Foreskin fibroblast (primary cell): ENCODE measurements at places on chromosomes 6 and 20.
A peak's percentile ranks its signal among the peaks of the same experiment; 100 is the strongest.

DNA sequence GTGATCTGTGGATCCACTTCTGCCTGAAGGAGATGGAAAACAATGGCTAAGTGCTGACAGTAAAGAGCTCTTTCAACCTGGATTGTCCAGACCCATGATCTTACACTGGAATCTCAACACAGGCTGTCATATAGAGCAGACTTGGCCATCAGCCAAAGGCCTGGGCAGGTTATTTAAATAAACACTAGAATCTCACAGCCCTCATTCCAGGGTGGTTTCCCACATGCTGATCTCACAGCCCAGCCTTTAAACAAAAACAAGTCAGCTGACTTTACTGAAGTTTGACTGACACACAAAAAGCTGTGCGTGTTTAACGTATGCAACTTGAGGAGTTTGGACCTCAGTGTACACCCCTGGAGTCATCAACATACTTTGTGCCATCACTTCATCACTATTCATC lies 28.4 kb downstream of the SYNDIG1 start:
- no peak for DNase-seq

- no peak for DNase-seq
These were observed 169.1 kb downstream of the BMP7 start for GRCh38 chr20:57097245-57097915.

DNA sequence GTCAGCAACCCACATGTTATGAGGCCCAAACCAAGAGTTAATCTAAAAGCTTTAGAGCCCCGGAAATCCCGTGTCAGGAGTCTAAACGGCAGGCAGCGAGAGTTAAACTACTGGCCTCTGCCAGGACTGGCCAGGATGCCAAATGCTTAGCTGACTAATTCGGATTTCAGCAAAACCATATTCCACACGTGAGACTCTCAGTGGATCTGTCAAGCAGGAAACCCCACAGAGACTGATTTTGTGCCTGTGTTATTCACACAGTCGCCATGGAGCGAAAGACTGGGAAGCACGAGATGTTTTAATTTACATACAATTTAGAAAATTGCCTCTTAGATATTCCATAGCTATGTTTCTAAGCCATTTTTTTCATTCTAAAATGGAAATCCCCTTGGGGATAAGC lies 152.9 kb downstream of the RNASET2 start:
- no peak for DNase-seq

- DNase-seq: no peak
These were observed 8.6 kb upstream of the HIVEP2 start for GRCh38 chr6:142953373-142954273.

DNA sequence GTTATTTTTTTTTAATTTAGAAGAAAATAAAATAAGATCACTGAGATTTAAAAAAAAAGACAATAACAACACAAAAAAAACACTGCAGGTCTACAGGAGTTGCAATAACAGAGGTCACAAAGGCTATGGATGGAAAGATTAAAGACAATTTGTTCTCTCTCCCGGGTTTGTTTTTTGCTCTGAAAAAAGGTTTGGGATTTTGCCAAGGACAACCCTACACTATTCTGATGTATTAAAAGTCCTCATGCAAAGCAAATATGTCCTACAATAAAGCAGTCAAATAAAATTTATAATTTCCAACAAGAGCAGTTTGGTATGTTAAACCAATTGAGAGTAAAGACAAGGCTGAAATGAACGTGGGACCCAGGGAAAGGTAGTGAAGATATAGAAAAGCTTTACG lies 55.6 kb downstream of the PTPRK start:
- no peak for DNase-seq

GRCh38 chr20:18007534-18008292 lies 38.9 kb downstream of the MGME1 start:
- no peak for DNase-seq

GRCh38 chr6:109187399-109188114 lies 92.2 kb downstream of the CEP57L1 start:
- peak; percentile 7 for DNase-seq

- no peak for DNase-seq
These were observed 62.7 kb upstream of the MTRF1L start for GRCh38 chr6:153065222-153065621.

DNA sequence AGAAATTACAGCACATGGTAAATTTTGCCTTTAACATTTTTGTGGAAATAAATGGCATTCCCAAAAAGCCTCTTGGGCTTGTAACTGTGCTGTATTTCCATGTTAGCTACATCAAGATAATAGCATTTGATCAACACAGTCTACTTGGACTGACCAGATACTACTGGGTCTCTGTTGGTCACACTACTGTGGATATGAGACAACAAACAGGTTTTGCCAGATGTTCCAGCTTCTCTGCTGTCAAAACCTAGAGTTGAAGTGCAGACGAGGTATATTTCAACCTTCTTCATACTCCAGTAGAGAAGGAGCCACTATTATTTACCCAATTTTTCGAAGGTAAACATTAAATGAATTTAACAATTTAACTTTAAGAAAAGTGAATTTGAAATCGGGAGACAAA lies 284.7 kb upstream of the CITED2 start:
- DNase-seq: no peak

- peak; percentile 33 for DNase-seq
These were observed 1.2 kb upstream of the TFB1M start for GRCh38 chr6:155315516-155315871.

DNA sequence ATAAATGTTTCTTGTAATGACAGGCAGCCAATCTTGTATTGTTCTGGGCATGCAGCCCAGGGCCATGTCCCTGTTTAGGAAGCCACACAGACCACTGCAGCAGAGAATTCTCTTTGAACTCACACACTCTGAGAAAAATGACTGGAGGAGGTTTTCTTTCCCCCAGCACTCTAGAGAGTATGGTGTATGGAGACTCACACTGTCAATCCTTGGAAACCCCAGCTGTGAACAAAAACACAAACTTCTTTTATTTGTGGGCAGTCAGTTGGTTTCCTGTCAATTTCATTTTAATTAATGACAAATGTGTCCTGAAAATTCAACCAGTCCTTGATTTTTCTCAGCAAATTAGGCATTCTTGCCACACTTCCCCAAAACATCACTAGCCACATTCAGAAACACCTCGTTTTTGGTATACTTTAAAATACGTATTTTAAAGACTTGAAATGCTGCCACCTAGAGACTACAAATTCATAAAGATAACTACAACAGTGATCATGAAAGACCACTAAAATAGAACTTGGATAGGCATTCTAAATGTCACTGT lies 52.9 kb upstream of the UFL1 start:
- no peak for DNase-seq

DNA sequence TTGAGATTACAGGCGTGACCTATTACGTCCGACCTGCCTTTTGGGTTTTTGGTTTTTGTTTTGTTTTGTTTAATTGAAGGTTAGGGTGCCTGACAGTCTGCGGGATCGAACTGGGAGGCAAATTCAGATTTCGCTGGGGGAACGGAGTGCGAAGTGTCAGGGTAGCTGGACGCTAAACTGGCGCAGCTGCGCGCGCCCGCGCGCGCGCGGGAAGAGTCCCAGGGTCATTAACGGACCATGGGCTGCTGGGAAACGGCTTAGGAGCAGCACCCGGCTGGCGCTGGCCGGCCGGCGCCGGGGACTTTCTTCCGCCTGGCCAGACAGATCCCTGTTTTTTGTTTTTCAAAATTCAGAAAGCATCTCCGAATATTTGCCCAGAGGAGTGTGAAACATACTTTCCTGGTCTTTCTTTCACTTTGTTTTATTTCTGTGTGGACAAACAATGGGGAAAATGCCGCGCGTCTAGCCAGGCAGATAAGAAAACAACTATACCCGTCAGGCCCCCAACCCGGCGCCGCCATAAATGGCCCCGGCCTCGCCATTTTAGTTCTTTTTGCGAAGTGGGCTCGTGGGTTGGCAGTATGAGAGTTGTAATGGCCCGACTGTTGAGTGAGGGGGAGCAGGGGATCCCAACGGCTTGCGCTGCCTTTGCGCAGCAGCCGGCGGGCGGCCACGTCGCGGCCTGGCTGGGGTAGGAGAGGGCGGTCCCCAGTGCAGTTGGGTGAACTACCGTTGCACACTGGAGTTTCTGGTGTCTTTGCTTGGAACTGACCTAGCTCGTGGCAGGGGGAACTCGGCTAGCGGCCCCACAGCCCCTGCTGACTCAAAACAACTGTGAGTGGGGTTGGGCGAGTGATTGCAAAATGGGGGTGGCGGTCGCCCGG lies 7.1 kb downstream of the HSPA1B start:
- peak; percentile 89 for DNase-seq

DNA sequence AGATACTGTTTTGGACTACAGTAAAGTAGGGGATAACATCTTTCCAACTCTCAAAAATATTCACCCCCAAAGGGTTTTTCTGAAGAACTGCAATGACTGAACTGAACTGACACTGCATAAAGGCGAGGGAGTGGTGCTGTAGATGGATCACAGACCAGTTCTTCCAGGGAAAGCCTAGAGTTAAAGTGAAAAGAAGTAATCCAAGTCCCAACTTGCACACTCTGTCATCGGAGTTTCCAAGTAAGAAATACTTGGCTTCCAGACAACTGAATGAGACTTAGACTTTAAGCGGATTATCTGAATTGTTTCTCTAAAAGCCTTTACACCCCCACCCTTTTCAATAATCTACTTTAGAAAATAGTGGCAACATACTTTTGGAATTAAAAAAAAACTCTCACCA lies 134.1 kb upstream of the PREP start:
- no peak for DNase-seq

DNA sequence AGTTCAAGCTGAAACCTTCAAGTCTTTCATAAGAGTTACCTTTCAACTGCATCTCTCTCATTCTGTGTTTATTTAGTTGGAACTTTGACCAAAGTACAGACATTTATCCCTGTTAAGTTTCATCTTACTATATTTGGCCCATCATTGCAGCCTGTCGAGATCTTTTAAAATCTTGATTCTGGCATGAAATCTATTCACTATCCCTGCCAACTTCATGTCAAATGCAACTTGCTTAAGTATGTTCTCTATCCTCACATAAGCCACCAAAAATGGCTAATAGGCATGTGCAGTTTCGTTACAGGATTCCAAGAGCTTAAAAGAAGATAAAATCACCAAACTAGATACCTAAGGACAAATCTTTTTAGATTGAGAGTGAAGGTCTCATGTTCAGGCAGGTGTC lies 117.5 kb upstream of the KCNQ5 start:
- no peak for DNase-seq

DNA sequence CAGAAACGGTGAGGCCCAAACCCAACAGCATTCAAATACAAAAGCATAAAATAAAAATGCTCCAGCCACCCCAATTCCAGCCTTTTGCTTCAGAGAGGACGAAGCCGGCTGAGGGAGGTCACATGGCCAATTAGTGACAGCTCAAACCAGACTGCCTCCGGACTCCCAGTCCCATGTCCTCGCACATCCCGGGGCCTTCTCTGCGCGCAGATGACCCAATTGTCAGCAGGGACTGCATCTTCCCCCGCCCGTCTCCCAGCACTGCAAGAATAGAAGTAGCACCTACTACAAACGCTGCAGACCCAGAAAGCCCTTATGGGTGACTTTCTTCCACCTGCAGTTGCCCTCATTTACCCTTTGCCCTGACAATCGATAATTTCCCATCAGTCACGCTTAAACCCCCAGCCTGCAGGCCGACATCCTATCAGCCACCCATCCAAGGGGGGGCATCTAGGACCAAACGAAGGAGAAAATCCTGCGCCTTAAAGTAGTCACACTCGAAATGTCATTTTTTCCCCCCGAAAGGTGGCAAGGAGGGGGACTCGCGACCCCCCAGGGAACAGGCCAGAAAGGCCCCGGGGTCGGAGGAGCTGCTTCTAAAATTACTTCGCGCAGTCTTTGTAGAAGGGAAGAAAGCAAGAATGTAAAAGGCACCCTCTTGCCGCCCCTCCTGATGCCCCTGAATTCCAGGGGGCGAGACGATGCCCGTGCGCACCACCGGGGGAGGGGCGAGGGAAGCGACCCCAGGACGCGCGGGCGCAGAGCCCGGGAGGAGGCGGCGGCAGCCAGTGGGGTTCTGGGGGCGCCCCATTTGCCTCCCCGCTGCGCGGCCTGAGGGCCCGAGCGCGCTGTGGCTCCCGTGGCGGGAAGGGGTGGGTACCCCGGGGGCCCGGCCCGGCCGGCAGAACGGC lies 792 bp downstream of the SLC23A2 start:
- no peak for DNase-seq

DNA sequence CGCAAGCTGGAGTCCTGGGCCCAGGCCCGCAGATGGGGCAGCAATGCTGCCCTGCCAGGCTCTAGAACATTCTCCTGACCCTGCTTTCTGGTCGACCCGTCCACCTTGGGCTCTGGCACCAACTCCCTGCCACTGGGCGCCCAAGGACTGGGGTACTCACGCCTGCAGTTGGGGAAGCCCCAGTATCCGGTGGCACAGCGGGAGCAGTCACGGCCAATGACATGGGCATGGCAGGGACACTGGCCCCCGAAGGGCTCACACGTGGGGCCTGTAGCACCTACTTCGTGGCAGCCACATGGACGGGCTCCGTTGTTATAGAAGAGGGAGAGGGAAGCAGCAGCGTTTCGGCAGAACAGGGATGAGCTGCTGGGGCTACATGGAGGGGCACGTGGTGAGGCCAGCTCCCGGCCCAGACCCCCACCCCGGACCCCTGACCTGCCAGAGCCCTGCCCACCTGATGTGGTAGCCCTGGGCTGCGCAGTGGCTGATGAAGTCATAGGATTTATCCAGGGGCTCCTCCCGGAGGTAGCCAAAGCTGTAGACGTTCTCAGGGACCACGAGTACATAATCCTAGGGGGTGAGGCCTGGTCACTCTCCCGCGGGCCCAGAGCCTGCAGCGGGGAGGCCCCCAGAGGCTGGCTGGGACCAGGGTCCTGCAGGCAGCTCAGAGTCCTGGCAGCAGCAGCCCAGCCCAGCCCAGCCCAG lies 26.0 kb downstream of the ADRM1 start:
- DNase-seq: no peak

- DNase-seq: peak; percentile 56
These were observed 95.3 kb upstream of the MAN1A1 start for GRCh38 chr6:119444642-119445557.

DNA sequence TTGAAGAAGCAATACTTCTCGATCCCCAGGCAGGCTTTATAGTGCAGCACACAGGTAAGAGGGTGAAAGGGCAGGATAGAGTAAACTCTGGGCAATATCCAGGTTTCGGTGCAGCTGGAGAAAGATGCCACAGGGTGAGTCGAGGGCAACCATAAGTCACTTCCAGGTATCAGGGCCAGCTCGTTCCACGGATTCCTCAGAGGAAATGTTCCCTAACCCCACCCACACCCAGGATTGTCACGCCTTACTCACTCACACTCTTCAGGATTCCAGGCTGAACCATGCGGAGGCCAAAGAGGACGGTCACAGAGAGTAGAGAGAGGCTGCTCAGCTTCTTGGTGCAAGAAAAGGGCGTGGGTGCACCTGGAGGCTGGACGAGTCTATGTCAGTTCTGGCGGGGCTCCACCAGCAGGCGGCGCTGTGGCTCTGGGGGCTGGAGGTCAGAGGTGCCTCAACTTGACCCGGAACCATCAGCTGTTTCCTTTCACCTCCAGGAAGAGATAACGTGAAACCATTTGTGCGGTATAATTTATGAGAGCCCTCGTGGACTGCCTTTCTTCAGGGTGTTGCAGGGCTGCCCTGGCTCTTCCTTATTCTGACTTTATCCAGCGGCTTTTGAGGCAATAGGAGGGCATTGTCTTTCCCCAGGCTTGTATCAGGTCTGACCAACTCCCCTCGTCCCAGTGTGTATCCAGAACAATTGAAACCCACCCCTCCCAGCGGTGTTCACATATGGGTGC lies 14.5 kb upstream of the WFDC12 start:
- no peak for DNase-seq

GRCh38 chr20:39107741-39108140 lies 145.6 kb downstream of the DHX35 start:
- DNase-seq: peak; percentile 25

- DNase-seq: peak; percentile 44
These were observed 177.8 kb downstream of the EDN1 start for GRCh38 chr6:12467706-12468670.
